ENCODE measurements at places on chromosomes 7 and 10.

DNA sequence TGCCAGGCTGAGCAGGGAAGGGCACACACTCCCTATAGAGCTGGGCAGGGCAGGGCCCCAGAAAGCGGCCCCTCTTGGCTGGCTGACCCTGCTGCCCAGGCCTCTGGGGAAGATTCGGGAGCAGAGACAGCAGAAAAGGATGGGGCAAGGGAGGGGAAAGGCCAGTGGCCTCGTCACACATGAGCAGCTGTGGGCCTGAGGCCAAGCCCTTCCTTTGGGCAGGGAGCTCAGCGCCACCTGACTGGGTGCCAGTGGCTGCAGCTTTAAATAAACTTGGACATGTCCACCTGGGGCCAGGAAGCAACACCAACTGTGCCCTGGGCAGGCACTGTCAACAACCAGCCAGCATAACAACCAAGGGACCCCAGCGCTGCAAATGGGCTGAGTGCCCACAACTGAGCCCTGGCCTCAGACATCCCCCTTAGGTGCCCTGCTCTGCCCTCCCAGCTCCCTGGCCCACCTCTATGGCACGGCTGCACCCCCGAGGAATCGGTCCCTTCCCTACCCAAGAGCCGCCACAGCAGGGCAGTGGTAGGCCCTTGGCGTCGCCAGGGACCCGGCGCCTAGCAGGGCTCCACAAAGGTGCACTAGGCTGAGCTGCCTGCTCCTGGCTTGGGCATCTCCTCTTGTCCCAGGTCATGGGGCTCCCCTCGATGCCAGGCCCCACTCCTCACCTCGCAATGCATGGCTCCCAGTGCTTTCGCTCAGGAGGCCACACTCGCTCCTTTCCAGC, 2.6 kb downstream of the CAMK2B start:
- DNase-seq, result no peak

DNA sequence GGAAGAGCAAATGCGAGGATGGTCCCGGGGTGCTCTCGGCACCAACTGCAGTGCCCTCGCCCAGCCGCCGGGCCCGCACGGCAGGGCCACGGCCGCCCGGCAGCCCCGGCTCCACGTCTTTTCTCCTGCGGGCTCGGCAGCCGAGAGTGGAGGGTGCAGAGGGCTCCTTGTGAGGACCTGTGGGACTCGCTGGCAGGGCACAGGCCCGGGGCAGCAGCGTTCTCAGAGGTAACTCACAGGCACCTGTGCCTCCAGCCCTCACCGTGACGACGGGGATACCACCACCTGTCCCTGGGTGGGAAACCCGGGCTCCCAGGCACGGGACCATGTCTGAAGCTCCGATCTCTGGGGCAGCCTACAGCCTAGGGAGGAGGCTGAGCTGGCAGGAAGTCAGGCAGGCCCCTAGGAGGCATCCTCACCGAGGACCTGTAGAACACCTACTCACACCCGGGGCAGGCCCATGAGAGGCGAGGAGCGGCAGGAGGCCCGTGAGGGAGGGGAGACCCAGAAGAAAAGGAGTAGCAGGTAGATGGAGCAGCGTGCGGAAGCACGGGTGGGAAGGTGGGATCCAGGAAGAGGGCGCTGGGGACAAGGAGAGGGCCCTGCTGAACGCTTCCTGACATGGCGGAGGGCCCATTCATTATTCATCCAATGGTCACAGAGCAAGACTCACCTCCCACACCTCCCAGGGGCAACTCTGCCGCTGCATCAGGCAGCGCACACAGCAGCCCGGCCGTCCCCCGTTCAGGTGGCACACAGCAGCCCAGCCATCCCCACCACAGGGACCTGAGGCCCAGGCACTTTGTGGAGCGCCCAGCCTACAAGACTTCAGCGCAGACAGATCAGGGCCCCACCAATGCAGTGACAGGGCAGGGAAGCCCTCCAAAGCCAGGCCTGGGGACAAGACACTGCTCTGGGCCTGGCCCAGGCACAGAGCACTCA, 244.9 kb downstream of the MAD1L1 start:
- no peak for DNase-seq

GRCh38 chr7:78063758-78064157, 265.2 kb downstream of the PHTF2 start:
- no peak for DNase-seq

GRCh38 chr10:97940534-97940933, 89.9 kb downstream of the CRTAC1 start:
- DNase-seq, result no peak

GRCh38 chr10:30820261-30820991, 190.9 kb upstream of the LYZL2 start:
- no peak for DNase-seq

GRCh38 chr10:23338886-23339285, 5.7 kb downstream of the C10orf67 start:
- no peak for DNase-seq

DNA sequence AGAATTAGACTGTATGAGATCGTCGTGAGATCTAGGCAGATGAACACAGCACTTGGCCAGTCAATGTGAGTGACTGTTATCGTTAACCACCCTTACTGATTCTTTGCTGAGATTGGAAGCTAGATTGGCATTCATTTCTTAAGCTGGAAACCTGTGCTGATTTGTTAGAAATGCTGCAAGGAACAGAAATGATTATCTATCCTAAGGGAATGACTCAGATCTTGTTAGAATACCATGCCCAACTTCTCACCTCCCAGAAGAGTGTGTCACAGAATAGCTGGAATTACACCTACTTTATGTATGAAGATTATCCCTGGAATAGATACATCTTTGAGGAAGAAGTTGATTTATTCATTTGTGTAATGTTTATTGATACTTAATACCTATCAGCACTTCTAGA, 275.2 kb downstream of the AUTS2 start:
- no peak for DNase-seq

DNA sequence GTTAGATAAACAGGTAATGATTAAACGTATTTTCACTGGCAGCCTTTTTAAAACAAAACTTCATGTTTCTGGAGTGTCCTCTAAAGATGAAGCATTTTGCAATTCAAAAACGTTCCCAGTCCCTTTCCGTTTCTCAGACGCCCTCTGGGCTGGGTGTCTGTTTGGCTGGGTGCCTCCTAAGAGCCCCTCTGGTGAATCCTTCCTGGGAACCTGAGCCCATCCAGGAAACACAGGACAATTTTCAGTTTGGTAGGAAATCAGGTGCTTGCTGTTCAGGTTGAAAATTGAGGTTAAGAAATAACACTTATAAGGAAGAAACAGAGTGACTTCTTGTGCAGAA, 76.7 kb downstream of the CHN2 start:
- no peak for DNase-seq

DNA sequence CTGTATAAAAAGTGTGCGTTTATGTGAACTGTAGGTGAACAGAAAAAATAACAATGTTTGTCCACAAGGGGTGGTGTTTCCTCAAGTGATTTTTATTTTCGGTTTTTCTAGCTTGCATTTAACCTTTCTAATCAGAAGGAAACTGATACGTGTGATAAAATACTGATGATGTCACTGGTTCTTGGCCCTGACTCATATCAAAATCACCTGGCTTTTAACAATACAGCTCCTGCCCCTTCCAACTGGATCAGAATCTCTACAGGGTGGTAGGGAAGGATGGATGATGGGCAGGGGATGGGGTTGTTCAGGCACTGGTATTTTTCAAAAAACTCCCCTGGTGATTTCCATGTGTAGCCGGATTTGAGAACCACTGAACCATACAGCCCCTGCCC, 10.9 kb downstream of the NPFFR1 start:
- no peak for DNase-seq
